ENCODE measurements at places on chromosomes 7 and 10.

DNA sequence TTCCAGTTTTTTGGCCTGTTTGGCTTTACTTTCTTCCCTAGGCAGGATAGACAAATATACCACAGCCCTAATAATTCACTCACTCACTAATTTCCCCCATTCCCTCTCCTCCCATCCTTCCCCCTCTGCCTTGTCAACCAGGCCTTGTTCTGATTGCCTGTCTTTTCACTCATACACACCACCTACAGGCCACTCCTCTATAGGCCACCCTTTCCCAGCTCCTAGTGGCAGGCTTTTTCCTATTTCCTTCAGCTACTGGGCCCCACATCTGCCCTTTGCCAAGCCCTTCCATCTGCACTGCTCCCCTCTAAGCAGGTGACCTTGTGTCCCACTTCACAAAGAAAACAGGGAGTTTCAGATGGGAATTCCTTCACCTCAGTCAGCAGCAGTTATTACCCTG lies 59.8 kb upstream of the MSRB2 start:
- H3K4me3 ChIP-seq = no peak overlapping the region
- H3K27me3 ChIP-seq = no peaks in the 10 kb centered on the region
- no peak overlapping the region for H3K27ac ChIP-seq

- H3K36me3 ChIP-seq = no peaks in the 10 kb centered on the region
- H3K4me1 ChIP-seq = no peaks in the 10 kb centered on the region
- no peak for DNase-seq
- H3K27ac ChIP-seq = no peak overlapping the region
Measured at GRCh38 chr10:112258407-112258806, 24.8 kb upstream of the TECTB start.

- no peak overlapping the region for H3K27ac ChIP-seq
- H3K4me1 ChIP-seq = no peaks in the 10 kb centered on the region
- DNase-seq = no peak
Measured at GRCh38 chr7:132220060-132220459, 356.2 kb downstream of the PLXNA4 start.

DNA sequence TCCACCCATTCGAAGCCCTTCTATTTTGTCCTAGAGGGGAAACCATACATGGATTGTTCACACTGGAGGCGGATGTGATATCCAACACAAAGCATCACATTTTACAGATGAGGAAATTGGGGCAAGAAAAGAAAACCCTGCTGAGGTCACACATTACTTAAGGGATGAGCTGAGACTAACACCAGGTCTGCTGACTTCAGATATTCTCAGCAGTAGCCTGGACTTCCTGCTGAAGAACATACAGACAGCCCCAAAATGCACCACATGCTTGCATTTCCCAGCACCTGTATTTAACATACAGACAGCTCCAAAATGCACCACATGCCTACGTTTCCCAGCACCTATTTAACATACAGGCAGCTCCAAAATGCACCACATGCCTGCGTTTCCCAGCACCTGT lies 11.2 kb downstream of the GIMAP5 start:
- no peak for DNase-seq
- H3K27me3 ChIP-seq = no peaks in the 10 kb centered on the region
- no peaks in the 10 kb centered on the region for H3K4me1 ChIP-seq

- peak overlapping the region; percentile 93 for H3K27ac ChIP-seq
- no peak overlapping the region for H3K4me3 ChIP-seq
- peak; percentile 77 for DNase-seq
- peaks cover 7% of the 10 kb centered on the region for H3K27me3 ChIP-seq
- H3K4me1 ChIP-seq = peaks cover 18% of the 10 kb centered on the region
Measured at GRCh38 chr10:11685787-11686218, 56.4 kb upstream of the ECHDC3 start.

- no peaks in the 10 kb centered on the region for H3K27me3 ChIP-seq
- H3K36me3 ChIP-seq = no peaks in the 10 kb centered on the region
Measured at GRCh38 chr10:59391060-59391459, 28.7 kb upstream of the FAM13C start.

DNA sequence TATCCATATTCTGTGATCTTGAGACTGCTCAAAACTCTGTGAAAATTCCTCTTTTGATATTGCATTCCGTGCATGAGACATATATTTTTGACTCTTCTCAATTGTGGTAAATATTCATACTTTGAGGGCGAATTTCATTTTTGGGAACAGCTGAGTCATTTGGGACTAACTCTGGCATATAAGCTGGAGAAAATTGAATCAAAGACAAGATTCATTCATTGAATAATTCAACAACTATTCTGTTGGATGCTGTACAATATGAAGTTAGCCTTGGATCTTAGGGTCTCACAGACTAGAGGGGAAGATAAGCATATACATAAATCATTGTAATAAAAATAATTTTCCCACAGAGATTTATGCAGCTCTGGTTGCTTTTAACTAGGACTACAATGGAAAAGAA lies 183.2 kb upstream of the NEBL start:
- no peaks in the 10 kb centered on the region for H3K36me3 ChIP-seq
- no peak overlapping the region for H3K4me3 ChIP-seq
- H3K27me3 ChIP-seq = peaks cover 7% of the 10 kb centered on the region
- DNase-seq = no peak
- H3K4me1 ChIP-seq = no peaks in the 10 kb centered on the region
